ENCODE measurements at places on chromosomes 6 and 20.

GRCh38 chr6:129353067-129353466 lies 356.9 kb downstream of the ARHGAP18 start:
- DNase-seq, result no peak

GRCh38 chr20:9270831-9271230 lies 201.9 kb downstream of the PLCB4 start:
- no peak for DNase-seq

DNA sequence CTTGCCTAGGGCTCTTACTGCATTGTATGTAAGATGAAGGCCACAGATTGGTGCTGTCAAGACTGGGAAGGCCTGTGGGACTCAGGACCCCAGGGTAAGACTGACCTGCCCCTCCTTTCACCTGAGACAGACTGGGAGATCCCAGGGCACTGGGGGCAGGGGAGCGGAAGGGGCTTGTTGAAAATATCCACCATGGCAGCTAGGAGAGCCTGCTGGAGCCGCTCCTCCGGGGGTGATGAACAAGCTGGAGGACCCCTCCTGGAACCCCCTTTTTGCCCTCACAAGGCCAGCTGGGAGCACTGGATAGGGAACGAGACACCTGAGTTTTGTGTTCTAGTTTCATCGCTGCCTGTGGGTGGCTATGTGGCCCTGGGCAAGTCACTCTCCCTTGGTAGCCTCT lies 9.2 kb upstream of the SDCBP2 start:
- no peak for DNase-seq

DNA sequence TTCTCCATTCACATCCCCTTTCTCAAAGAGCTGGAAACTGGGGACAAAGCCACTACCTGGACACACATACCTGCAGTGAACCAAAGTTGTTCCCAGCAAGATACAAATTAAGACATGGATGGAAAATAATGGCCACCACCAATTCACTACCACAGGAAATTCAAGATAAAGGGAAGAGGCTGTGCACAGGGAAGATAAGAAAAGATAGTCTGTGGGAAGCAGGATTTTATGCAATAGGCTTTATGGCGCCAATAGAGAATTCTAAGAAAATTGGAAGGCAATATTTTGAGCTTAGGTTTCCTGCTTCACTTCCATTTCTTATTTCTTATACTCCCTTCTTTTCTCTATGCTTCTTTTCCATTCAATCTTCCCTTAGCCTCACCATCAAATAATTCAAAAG lies 9.9 kb downstream of the GPX6 start:
- no peak for DNase-seq

GRCh38 chr6:153000243-153000642 lies 2.3 kb downstream of the MTRF1L start:
- DNase-seq, result no peak

DNA sequence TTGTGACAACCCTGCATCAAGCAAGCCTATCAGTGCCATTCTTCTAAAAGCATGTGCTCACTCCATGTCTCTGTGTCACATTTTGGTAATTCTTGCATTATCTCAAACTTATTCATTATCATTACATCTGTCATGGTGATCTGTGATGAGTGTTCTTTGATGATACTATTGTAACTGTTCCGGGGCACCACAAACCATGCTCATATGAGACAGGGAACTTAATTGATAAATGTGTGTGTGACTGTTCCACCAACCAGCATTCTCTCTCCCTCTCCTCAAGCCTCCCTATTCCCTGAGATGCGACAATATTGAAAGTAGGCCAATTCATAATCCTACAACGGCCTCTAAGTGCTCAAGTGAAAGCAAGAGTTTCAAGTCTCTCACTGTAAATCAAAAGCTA lies 4.0 kb downstream of the HUS1B start:
- DNase-seq, result no peak

- DNase-seq, result no peak
Measured at GRCh38 chr6:2205396-2205795, 40.0 kb downstream of the GMDS start.

DNA sequence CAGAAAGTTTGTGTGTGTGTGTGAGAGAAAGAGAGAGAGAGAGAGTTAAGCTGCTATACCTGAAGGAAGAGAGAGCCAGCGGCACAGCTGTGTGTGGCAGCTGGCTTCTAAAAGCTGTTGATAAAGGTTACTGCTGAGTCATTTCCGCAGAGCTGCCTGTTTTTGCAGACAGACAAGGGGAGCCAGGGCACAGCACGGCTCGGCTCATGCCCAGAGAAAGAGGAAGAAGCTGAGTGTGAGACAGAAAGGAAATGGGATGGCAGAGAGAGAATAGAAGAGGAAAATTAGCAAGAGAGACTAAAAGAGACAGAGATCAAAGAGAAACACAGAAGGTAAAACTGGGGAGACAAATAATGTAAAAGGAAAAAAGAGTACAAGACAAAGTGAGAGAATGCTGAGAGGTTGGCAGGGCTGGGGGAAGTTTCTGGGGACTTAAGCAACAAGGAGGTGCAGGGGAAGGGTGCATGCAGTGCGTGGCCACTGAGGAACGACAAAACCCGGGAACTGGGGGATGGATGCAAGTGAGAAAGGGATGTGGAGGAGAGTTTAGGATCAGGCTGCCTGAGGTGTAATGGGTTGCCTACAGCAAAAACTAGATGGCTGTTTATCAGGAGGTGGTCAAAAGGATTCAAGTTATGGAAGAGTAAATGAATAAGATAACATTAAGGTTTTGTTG lies 22.7 kb downstream of the HLA-A start:
- peak; percentile 62 for DNase-seq

DNA sequence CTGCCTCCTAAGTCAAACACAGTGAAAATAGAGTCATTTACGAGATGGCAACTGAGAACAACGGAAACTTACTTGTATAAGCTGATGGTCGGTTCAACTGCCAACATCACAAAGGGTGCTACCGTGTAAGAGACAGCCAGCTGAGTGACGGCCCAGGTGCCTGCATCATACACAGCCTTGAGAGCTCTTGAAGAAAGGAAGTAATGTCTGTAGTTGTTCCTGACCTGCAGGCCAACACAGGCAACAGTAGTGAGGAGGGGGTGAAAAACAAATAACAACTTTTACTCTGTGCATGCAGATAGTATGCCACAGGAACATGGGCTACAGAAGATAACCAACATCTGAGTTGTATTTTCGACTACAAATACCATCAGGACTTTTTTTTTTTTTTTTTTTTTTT lies 102.7 kb downstream of the MBOAT1 start:
- DNase-seq, result no peak

GRCh38 chr20:17438436-17439039 lies 92.6 kb downstream of the BFSP1 start:
- no peak for DNase-seq

- DNase-seq, result no peak
Measured at GRCh38 chr6:119200512-119201175, 122.2 kb upstream of the FAM184A start.

DNA sequence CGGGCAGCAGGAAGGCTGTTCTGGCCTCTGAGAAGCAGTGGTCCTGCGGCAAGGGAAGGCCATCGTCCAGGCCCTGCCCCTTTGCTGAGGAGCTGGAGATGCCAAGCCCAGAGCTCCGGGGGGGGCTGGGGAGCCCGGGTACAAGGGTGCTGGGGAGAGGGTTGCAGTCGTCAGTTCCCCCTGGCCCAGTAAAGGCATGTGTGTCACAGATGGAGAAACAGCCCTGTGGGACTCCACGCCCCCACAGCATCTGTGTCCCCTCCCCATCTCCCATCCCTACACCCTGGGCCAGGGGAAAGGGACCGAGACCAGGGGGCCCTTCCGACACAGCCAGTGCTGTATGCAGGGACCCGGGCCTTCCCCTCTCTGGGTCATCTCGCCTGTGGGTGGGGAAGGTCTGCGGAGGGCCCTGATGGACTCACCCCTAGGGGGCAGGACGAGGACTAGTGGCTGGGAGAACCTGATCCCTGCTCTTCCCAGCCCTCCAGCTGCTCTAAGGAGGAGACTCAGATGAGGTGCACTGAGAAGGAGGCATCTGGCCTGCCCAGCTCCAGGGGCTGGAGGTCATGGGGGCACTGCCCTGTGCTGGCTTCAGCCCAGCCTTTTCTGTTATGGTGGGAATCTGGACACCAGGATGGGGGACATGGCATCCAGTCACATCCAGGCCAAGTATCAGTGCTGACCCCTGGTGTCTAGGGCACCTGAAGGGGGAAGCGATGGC lies 609 bp downstream of the MYL9 start:
- DNase-seq, result no peak

DNA sequence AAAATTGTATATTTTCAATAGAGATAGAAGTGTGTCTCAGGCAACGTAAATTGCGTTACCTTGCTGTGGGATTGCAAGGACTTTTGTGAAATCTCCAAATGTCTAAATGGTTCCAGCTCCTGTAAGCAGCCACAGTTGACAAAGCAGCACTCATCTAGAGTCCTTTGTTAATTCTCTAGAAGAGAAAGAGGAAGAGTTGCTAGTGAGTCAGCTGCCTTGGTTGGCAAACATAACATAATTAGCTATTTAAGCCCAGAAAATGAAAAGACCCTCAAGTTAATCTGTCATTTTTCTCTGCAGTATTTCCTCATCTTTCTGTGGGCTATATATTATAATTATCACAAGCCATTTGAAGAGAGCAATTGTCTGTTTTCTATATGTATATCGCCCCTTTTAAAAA lies 66.4 kb upstream of the FABP7 start:
- no peak for DNase-seq

DNA sequence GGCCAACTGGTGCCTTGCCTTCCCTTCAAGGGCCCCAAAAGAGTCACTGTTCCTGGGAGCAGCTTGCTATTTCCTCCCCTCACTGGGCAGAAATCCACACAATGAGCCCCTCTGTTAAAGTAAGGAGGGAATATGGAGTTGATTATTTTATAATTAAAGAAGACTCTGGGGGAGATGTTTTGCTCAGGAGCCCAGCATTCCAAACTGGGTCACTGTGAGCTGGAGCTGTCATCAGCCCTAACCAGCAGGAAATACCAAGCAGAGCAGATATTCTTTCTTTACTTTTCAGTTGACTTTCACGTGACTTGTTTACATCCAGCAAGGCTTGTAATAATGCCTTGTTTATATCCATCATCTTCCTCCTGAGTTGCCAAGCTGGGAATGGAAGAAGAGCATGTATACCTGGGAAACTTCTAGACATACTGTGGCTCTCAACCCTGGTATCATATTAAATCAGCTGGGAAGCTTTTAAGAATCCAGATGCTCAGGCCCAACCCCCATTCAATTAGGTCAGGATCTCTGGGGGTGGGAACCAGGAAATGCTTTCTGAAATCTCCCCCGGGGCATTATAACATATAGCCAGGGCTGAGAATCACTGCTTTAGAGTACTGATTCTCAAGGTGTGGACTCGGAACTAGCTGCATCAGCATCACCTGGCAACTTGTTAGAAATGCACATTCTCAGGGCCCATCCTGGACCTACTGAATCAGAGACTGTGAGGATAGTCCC lies 175.6 kb upstream of the MYLIP start:
- DNase-seq, result no peak

- DNase-seq, result no peak
Measured at GRCh38 chr20:3646651-3647050, 16.5 kb downstream of the GFRA4 start.

DNA sequence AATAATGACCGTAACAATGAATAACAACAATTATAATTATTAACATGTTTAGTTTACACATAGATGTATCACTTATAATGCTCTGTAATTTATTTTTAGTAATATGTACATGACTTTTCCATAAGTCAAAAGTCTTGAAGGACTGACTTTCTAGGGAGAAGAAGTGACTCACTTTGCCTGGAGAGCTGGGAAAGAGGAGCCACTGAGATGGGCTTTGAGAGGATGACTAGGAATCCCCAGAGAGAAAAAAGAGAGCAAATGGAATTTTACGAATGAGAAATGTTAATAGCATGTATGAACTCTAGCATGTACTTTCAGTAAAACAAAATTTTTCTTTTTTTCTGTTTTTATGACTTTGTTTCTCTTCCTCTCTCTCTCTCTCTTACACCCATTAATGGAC lies 67.8 kb upstream of the RALY start:
- DNase-seq, result no peak

- no peak for DNase-seq
Measured at GRCh38 chr6:100464903-100465700, at the start of gene SIM1. Gene SIM1, minus strand, starts transcription at chr6:100464921. Its CDS starts 1,453 bp downstream, at chr6:100463468.

- no peak for DNase-seq
Measured at GRCh38 chr6:115442323-115442722, 618.4 kb downstream of the FRK start.

DNA sequence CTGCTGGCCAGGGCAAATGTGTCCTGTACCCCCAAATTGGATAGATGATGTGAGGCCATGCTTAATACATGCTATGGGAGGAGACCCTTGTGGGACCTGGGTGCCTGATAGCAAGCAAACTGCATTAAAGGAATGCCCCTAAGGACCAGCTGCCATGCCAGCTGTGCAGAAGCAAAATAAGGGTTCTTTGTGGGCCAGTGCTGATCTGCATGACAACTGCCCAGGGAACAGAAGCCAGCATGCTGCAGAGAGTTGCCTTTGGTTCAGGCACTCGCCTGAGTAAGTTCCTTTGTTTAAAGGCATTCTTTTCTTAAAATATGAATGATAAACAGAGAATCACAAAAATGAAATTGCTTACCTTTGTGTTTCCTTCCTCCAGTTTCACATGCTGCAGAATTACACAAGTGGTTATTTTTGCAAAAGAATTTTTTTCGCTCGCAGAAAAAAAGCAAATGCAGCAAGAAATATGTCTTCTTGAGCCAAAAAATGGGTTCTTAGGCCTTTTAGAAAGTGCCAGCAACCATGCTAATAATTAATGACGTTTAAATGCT lies 6.9 kb upstream of the SYNDIG1 start:
- DNase-seq, result no peak

- DNase-seq, result no peak
Measured at GRCh38 chr6:170186006-170186935, 104.6 kb downstream of the DLL1 start.

- no peak for DNase-seq
Measured at GRCh38 chr6:68637071-68637470, 2.0 kb downstream of the ADGRB3 start.

DNA sequence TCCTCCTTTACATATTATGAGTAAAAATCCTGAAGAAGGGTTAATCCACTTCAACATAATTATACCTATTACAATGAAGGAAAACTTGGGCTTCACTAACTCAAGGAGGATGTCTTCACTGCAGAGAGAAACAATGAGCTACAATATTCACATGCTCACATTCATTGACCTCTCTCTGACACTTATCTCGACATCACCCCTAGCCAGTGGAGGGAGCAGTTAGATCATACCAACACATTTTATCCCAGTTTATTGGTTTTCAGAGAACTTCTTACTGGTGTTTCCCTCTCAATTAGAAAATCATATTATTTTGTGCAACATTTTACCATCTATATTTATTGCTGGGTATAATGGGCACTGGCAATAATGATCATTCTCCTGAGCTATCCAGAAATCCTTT lies 646.5 kb downstream of the TENT5A start:
- no peak for DNase-seq

DNA sequence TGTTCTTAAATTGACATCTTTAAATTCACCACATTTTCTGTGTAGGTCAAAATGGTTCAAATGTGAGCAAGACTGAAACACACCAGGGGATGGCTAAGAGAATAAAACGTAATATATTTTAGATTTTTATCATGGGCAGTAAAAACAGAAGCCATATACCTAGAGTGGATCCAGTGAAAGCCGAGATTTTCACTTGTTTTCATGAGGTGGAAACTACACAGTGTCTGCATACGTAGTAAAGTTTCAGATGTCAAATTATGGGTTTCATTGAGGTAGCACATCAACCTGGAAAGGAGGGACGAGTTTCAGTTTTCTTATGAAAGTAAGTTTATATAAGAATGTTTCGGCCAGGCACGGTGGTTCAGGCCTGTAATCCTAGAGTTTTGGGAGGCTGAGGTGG lies 25.9 kb downstream of the METTL24 start:
- DNase-seq, result no peak
